ENCODE measurements at places on chromosomes 1 and 21.

DNA sequence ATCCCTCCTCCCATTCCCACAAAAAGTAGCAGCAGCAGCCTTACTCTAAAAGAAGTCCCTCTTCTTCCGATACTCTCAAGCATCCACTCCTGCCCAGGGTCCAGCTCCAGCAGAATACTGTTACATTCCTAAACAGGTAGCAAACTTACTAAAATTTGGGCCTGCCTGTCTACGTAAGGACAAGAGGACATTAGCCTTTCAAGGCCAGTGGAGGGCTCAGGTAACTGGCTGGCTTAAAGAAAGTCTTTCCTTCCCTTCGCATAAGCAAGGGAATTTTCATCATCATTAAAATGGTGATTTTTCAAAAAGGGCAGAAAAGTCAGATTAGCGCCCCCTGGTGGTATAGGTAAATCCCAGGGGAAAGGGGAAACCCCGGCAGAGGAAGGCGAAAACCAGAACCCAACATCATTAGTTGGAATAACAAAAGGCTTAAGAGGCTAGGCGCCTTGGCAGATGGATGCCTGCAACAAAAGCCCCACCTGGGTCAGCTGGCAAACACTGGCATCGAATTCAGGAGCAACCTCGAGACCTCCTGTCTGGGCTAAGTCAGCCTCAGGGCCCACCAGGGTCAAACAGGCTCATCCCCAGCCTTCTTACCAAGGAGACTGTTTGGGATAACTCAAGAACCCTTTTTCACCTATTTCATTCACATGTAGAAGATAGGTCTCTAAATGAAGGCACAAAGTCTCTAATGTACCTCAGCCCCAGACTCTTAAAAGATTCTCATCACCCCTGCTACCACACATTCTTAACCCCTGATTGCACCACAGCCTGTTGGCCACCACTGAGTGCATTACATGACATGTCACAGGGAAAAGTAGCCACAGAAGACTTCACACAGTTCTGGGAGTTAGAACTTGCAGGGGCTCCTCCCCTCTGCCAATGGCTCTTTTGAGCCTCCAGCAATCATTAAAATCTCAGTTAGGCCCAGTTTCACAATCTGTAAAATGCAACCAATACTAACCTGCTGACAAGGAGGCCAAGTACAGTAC, 36.7 kb downstream of the ERI3 start:
- DNase-seq = peak; percentile 40

DNA sequence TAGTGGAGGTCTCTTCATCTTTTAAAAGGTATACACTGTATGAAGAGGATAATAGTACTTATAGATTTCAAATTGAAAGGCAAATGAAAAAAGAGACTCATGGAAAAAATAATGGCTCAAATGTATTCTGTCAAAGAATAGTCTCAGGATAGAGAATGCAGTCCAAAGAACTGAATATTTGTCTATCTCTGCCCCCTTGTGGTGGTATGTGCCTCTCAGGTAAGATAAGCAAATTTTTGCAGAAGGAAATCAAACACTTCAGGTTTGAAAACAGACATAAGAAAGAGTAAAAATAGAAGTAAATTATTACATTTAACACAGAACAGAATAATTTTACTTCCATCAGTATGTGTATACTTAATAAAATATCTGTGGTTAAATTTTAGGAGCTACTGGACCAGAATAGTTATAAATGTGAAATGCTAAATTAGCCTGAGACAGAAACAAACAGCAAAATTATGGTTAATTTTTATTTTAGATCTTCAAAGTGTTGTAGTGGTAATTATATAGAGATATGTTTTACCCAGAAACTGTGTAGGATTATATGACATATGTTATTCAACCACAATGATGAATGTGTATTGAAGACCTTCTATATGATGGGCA, 164.4 kb upstream of the PALMD start:
- peak; percentile 21 for DNase-seq

DNA sequence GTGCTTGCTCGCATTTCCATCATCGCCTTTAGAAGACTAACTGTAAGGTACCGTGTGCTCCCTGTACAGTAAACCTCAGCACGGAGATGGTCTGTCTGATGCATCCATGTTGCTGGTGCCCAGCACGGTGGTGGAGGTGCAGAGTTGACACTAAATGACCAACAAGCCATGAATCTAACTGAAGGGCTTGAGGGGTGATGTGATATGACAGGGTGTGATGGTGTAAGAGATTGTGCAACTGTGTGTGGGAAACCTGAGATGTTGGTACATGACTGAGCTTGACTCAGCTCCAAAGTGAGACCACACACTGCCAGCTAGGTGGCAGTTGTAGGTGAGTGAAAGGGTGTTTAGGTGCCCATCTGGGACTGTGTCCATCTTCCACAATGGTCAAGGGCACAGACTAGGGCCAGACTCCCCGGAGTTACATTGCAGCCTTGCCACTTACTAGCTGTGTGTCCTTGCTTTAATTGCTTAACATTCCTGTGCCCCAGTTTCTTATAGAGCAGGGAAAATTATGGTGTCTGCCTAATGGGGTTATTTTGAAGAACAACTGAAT, 21.4 kb downstream of the SLC2A1 start:
- no peak for DNase-seq

DNA sequence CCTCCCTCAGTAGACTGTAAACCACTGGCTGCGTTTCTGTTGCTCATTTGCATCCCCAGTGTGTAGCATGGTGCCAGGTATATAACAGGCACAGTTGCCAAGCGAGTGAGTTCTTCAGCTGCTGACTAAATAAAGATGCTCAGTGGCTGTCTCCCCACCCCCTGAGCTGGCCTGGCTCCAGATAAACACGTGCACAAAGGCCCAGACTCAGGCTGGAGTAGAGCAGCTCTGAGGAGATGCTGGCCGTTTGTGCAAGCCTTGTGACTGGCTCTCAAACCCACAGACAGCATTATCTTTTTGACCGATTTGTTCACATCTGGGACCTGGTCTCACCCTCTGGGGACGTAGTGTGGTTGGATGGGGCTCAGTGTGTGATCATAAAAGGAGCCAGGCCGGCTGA, 7.1 kb downstream of the CHRNB2 start:
- no peak for DNase-seq

DNA sequence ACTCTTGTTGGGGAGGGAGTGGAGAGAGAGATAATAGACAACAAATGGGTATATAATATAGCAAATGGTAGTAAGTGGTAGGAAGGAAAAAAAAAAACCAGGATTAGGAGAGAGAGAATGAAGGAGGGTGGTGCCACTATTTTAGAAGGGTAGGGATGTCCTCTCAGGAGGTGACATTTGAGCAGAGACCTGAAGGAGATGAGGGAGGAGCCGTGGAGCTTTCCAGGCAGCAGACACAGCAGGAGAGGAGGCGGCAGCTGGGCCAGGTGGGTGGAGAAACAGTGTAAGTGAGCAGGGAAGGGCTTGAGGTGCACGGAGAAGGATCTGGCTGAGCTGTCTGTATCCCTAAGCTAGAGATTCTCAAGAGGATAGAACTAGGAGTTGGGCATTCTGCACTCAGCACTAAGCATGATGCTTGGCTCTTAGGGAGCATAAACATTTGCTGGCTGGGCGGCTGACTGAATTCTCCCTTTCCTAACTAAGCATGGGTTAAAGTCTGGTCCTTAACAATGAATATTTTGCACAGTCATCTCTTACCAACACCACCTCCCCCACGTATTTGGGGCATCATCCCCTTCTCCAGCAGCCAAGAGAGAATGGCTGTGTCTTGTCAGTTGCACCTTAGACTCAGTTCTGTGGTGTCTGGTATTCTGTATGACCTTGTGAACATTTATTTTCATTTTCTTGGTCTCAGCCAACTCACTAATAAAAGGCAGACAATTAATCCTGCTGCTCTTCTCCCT, 27.6 kb upstream of the SARS1 start:
- no peak for DNase-seq

DNA sequence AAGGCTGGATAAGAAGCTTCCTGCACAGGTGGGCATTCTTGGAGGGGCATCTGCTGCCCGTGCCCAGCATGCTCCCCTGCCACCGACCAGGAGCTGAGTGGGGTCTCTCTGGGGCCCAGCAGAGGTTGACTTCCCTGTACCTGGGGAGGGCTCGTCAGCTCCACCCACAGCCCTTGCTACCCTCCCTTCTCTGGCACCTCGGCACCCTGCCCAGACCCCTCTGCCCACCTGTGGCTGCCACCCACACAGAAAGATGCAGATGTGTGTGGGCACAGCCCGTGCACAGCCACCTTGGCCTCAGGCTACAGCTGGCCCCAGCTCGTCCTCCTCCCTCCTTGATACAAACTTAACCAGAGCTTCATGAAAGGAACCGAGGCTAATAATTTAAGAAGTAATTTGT, 241.2 kb upstream of the VAMP3 start:
- DNase-seq = no peak

GRCh38 chr1:86228546-86228945, 72.0 kb upstream of the COL24A1 start:
- DNase-seq = no peak

DNA sequence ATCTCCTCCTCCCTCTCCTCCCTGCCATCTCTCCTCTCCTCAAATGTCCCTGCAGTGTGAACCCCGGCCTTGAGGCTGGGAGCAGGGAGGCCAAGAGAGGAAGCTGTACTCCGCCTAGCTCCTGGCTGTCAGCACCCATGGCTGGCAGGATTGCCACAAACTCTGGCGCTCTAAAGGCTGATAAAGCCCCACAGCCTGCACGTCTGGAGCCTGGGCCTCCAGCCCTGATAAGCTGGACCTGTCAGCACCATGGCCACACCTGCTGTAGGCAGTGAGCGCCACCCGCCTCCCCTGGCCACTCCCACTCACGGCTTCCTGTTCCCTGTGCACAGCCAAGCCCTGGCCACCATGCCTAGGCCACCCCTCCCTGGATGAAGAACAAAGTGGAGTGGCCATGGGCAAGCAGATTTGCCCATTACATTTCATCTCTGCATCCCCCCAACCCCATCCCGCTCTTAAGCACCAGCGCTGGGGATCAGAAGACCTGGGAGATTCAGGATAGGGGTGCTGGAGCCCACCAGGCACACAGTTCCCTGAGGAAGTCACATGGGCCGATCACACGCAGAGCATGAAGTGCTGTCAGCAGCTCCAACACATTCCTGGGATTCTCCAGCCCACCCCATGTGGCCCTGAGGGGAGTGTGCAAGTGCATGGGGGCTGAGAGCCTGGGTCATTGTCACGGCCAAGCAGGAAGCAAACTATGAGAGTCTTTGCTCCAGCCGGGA, 24.2 kb upstream of the NPPB start:
- DNase-seq = no peak
